ENCODE measurements at places on chromosomes 1 and 21. TPM values are rescaled to one million over a fixed set of nuclear protein-coding genes. Genes with fewer than 3 reads are reported as not detected.

GRCh38 chr1:153790966-153791647, 15.9 kb downstream of the SLC27A3 start:
- H3K4me3 ChIP-seq, result peak overlapping the region; percentile 32
- H3K4me1 ChIP-seq, result peaks cover 27% of the 10 kb centered on the region
- peaks cover 14% of the 10 kb centered on the region for H3K27me3 ChIP-seq
- no peaks in the 10 kb centered on the region for H3K36me3 ChIP-seq
- no peak for DNase-seq
- peak overlapping the region; percentile 80 for H3K27ac ChIP-seq

DNA sequence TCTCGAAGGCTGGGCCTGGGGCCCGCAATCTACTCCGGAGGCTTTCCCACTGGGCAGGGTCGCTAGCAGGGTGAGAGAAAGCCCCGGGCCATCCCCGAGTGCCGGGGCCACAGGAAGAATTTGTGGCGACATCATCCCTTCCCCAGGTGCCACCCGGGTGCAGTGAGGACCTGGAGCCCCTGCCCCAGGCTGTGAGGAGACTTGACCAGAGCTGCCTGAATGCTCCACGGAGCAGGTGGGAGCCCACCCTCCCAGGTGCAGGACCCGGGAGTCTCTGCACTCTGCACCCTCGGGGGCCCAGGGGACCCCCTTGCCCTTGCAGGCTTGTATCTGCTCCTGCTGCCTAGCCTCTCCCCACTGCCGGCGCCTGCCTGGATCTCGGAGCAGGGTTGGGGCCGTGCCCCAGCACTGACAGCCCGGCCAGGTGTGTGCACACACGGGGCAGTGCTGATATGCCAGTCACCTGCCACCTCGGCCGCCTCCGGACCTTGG, 67.5 kb upstream of the RGS7 start:
- peaks cover 5% of the 10 kb centered on the region for H3K4me1 ChIP-seq
- H3K27me3 ChIP-seq, result peaks cover 28% of the 10 kb centered on the region
- no peaks in the 10 kb centered on the region for H3K36me3 ChIP-seq
- H3K4me3 ChIP-seq, result peak overlapping the region; percentile 74
- H3K27ac ChIP-seq, result no peak overlapping the region

DNA sequence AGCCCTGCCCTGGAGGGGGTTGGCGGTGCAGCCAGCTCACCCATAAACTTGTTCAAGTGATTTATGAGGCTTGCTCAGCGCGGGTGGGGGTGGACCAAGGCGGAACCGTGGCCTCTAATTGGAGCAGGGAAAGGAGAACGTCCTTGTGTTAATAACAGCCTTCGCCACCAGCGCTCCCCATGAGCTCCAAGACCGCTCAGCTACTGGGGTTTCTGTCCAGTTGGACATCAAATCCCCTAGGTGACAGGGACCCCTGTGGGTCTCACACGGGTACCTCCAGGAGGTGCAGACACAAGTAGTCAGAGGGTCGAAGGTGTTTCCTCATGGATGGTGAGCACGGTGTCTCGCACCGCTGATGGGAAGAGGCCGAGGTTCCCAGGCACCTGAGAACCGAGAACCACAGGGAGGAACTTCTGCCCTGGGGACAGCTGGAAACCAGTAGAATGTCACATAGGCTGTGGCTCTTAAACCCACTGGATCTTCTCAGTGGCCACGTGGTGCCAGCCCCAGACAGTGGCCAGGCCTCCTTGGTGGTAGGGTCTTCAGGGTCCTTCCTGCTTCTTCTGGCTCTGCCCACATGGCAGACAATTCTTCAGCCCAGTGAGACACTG, 3.7 kb upstream of the ACTRT2 start:
- no peaks in the 10 kb centered on the region for H3K4me1 ChIP-seq
- H3K27ac ChIP-seq, result no peak overlapping the region
- H3K27me3 ChIP-seq, result peaks cover 4% of the 10 kb centered on the region

DPT gene
- 20.1 TPM for polyA plus RNA-seq

DNA sequence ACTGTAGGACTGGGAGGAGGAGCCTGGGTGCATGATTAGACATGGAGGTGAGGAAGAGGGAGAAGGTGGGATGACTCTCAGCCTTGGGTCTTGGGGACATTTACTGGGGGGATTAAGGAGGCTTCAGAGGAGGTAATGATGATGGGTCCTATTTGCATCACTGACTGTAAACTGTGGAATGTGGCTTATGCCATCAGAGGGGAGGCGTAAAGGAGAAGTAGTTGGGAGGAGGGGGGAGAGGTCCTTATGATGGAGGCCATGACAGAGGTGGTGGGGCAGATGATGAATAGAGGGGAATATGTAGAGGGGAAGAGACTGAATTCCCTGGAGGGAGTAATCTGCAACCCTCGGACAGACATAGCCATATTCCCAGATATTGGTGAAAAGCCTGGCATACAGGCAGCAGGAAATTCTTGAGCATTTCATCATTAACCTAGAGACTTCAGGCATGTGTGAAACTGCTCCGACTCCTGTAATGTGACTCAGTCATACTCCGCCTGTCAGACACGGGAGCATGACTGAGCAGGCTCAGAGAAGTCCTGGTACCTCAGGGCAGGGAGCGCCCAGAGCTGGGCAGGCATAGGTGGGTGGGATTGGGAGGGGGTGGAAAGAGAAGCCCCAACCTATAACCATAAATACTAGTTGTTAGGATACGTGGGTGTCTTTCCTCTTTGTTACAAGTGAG, 8.0 kb upstream of the LCE5A start:
- no peak for DNase-seq
- no peaks in the 10 kb centered on the region for H3K36me3 ChIP-seq
- no peak overlapping the region for H3K27ac ChIP-seq
- peaks cover 5% of the 10 kb centered on the region for H3K27me3 ChIP-seq
- H3K4me3 ChIP-seq, result no peak overlapping the region
- H3K4me1 ChIP-seq, result no peaks in the 10 kb centered on the region

- no peaks in the 10 kb centered on the region for H3K27me3 ChIP-seq
- H3K4me1 ChIP-seq, result no peaks in the 10 kb centered on the region
- no peak overlapping the region for H3K4me3 ChIP-seq
- H3K36me3 ChIP-seq, result no peaks in the 10 kb centered on the region
- no peak overlapping the region for H3K27ac ChIP-seq
Measured at GRCh38 chr1:98314601-98315000, 346.9 kb upstream of the SNX7 start.

DNA sequence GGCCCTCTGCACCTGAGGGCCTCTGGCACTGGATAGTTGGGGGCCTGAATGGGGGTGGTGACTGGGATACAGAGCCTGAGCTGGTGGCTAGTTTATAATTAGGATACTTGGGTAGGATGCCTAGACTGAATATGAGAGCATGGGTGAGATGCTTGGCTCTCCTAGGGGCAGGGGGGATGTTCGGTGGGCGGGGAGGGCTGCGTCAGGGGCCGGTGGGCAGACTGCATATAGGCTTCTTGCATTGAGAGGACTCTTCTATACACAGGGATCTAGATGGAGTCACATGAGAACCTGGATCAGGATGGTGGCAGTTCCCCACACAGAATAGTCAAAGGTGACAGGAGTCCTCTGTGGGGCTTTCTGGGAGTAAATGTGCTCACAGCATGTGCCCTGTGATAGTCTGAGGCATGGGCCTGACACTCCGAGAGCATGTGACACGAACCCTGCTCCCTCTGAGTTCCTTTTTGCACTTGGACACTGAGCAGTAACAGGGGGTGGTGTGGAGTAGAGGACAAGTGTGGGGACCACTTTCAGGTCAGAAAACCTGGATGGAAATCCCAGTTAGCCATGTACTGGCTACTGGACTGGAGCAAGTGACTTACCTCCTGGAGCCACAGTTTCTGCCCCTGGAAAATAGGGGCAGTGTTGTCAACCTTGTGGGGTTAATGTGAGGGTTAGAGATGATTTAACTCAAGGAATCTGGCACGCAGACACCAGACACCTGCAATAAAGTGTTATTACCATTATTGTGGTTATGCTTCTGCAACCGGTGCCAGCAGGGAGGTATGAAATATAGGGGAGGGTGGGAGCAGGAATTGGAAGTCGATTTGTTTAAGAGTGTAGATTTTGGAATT, 2.2 kb downstream of the MAP7D1 start:
- peaks cover 72% of the 10 kb centered on the region for H3K4me1 ChIP-seq
- no peaks in the 10 kb centered on the region for H3K27me3 ChIP-seq
- H3K36me3 ChIP-seq, result no peaks in the 10 kb centered on the region
- peak overlapping the region; percentile 98 for H3K27ac ChIP-seq
- peak overlapping the region; percentile 99 for H3K4me3 ChIP-seq

- H3K27ac ChIP-seq, result no peak overlapping the region
- peak; percentile 3 for DNase-seq
- no peaks in the 10 kb centered on the region for H3K36me3 ChIP-seq
- H3K27me3 ChIP-seq, result no peaks in the 10 kb centered on the region
- H3K4me1 ChIP-seq, result peaks cover 47% of the 10 kb centered on the region
Measured at GRCh38 chr21:45154511-45155508, 80.4 kb downstream of the ADARB1 start.

- H3K27me3 ChIP-seq, result no peaks in the 10 kb centered on the region
- H3K36me3 ChIP-seq, result no peaks in the 10 kb centered on the region
- H3K4me1 ChIP-seq, result no peaks in the 10 kb centered on the region
- peak; percentile 76 for DNase-seq
- no peak overlapping the region for H3K4me3 ChIP-seq
- no peak overlapping the region for H3K27ac ChIP-seq
Measured at GRCh38 chr1:59232216-59232615, 64.7 kb upstream of the FGGY start.

DNA sequence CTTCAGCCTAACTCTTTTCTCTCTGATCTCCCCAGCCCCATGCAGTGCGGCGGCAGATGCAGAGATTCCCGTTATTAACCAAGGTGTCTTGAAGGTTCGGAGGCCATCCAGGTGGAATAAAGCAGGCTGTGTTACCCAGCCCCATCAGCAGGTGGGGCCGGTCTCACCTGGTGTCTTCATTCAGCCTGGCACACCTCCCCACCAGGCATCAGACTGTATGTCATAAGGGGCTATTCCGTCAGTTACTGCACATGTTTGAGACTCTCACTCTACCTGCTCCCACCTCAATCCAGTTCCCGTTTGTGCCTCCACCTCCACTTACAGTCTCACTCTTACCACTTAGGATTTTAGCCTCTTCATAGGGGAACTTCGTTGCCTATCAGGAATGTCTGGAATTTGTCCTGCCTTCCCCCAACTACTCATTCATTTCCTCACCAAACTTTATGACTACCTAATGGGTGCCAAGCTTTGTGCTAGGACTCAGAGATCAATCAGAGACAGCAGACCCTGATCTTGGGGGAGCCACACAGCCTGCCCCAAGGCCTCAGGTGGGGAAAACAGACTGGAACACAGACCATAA, 170.2 kb downstream of the PLPP3 start:
- H3K27ac ChIP-seq, result no peak overlapping the region
- H3K27me3 ChIP-seq, result no peaks in the 10 kb centered on the region
- no peak overlapping the region for H3K4me3 ChIP-seq
- H3K4me1 ChIP-seq, result peaks cover 9% of the 10 kb centered on the region
- H3K36me3 ChIP-seq, result no peaks in the 10 kb centered on the region

DNA sequence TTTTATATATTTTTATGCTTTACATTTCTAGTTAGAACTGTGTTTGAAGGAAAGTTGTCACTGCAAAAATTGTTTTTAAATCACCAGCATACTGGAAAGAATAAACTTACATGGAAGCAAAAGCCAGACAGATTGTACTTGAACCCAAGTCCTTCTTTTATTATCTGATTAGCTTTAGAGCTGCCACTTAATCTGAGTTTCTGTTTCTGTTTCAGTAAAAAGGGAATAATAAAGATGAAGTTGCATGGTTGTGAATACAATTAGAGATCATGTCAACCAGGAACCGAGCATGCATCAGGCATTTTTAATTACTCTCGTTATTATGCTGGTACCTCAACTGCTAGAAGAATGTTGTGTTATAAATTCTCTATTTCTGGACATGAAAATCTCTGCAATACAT, 76.9 kb upstream of the EXO1 start:
- H3K4me1 ChIP-seq, result no peaks in the 10 kb centered on the region
- H3K27ac ChIP-seq, result no peak overlapping the region
- H3K4me3 ChIP-seq, result no peak overlapping the region

PLXNA2 gene
- 2.7 TPM for polyA plus RNA-seq

DNA sequence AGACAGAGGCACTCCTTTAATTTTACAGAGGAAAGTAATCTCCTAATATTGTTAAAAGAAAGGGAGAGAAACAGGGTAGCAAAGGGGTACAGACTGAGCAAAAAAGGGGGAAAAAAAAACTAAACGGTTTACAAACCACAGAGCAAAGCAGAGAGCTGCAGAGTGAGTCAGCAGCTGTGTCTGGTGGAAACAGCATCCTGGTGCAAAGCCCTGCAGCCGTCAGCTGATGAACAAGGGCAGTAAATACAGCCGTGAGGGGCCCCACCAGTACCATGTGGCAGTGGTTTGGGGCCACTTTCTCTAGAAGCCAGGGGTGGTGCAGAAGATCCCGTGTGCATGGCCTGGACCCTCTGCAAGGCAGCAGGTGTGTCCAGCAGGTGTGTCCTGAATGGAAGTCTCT, 111.3 kb downstream of the ERG start:
- no peaks in the 10 kb centered on the region for H3K27me3 ChIP-seq
- H3K27ac ChIP-seq, result no peak overlapping the region
- peaks cover 13% of the 10 kb centered on the region for H3K4me1 ChIP-seq

GRCh38 chr1:181075766-181076350, 12.6 kb upstream of the IER5 start:
- no peak overlapping the region for H3K27ac ChIP-seq
- H3K4me1 ChIP-seq, result no peaks in the 10 kb centered on the region
- no peak for DNase-seq
- H3K27me3 ChIP-seq, result no peaks in the 10 kb centered on the region
- no peak overlapping the region for H3K4me3 ChIP-seq
- H3K36me3 ChIP-seq, result no peaks in the 10 kb centered on the region

DNA sequence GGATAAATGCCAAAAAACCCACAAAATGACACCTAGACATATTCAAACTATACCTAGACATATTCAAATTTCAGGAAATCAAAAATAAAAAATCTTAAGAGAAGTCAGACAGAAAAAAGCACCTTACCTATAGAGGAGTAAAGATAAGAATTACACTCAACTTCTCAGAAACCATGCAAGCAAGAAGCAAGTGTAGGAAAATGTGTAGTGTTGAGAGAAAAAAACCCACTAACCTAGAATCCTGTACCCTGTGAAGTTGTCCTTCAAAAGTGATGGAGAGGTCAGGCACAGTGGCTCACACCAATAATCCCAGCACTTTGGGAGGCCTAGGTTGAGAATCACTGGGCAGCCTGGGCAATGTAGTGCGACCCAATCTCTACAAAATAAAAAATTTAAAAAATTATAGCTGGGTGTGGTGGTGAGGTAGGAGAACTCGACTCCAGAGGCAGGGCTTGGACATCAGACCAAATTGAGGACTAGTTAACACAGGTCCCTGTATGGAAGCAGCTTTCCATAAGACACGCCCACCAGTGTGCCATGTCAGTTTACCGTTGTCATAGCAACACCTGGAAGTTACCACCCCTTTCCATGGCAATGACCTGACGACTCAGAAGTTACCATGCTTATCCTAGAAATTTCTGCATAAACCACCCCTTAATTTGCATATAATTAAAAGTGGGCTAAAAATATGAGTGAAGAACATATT, 20.7 kb downstream of the PDIK1L start:
- H3K4me1 ChIP-seq, result peaks cover 13% of the 10 kb centered on the region
- H3K27me3 ChIP-seq, result no peaks in the 10 kb centered on the region
- H3K36me3 ChIP-seq, result no peaks in the 10 kb centered on the region
- H3K4me3 ChIP-seq, result no peak overlapping the region

PRPF38B gene
- 25.4 TPM for polyA plus RNA-seq

Data from stomach (tissue), 19 donors.